ENCODE measurements at places on chromosomes 7 and 10.

DNA sequence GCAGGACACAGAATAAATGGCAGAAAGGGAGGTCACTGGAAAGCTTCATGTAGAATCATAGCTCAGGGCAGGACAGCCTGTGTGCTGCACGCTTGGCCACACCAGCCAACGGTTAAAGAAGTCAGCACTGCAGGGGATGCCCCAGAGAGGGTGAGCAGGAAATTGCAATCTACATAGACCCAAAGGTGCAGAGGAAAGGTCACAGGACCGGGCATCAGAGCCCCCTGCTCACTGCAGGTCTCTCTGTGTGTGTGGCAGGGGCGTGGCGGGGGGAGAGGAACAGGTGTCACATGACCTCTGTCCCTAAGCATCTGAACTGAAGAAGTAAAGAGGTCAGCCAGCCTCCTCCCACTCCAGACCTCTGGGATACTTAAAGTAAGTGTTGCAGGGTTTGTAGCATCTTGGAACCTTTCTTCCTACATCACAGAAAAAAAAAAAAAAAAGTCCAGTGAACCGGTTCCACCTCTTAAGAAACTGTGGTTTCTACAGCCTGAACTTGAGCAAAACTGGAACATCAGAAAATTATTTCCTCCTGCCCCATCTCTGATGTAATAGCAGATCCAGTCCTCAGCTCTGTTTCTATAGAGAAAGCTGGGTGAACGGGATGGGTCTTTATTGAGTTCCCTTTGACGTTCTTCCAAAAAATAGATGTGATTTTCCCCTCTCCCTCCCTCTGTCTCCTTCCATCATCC, 64.3 kb downstream of the RGS10 start:
- no peak for DNase-seq

DNA sequence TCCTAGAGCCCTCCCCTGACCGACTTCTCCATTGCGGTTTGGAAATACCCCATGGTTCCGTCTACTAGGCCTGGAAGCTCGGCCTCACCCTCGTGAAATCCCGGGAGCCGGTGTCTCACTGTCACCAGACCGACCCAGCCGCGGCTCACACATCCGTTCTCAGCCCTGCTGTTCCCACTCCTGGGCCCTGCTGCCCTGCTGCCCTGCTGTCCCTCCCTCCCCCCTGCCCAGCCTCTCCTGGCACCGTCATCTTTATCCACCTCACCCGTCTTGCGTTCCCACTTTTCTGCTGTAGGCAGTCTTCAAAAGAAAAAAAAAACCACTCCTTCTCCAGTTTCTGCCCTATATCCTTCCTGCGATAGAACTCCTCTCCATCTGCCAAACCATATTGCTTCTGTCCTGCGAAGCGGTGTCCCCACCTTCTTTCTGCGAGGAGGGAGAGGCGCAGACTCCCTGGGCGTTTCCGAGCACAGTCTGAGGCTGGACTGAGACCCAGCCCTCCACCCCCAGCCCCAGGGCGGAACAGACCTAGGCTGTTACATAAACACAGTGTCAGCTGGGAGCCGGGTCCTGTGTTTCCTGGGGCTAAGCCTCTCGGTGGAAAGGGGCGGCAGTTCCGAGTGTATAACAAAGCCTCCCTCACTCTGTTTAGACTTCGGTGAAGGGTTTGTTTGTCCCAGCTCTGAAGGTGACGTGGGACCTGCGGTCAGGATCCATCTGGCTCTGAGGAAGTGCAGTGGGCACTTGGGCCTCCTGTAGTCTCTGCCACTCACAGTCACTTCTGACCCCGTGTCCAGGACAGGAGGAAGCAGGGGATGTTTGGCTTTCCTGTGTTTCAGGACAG, 2.8 kb downstream of the AGAP3 start:
- DNase-seq, result no peak

DNA sequence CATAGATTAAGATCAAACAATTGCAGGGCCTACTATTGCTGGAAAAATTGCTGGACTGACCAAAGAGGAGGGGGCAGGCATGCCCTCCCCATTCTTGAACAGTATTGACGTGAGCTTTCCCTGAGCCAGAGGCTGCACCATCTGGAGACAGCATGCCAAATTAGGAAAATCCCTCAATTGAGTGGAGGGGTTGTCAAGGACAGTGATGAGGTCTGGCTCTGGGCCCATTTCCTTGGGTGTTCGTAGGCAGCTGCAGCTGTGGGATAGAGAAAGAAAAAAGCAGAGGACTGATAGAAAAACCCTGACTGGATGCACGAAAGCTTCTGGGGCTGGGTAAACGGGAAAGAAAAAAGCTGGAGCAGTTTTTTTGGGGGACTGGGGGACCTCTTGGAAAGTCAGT, 22.8 kb upstream of the ORC5 start:
- DNase-seq, result no peak

- DNase-seq, result no peak
Observed at GRCh38 chr7:48575516-48575915, 348.8 kb upstream of the CDC14C start.

- DNase-seq, result no peak
Observed at GRCh38 chr10:73585327-73585726, 5.8 kb downstream of the USP54 start.

Data from T-helper 1 cell (primary cell).